ENCODE measurements at places on chromosomes 5 and 9. TPM values are rescaled to one million over a fixed set of nuclear protein-coding genes. Genes with fewer than 3 reads are reported as not detected.

GRCh38 chr5:118176146-118176545 lies 812.2 kb downstream of the DTWD2 start:
- no peaks in the 10 kb centered on the region for H3K36me3 ChIP-seq
- no peaks in the 10 kb centered on the region for H3K27me3 ChIP-seq
- DNase-seq, result no peak
- no peak overlapping the region for H3K27ac ChIP-seq

GRCh38 chr9:70413799-70414775 lies at the start of gene KLF9:
KLF9 (minus strand) TSS chr9:70414657; CDS start chr9:70413363, 1,294 bp downstream.
- DNase-seq, result peak; percentile 92
- H3K4me3 ChIP-seq, result peak within 1 kb of the TSS; percentile 95
- peaks cover 41% of the 10 kb centered on the region for H3K4me1 ChIP-seq

DNA sequence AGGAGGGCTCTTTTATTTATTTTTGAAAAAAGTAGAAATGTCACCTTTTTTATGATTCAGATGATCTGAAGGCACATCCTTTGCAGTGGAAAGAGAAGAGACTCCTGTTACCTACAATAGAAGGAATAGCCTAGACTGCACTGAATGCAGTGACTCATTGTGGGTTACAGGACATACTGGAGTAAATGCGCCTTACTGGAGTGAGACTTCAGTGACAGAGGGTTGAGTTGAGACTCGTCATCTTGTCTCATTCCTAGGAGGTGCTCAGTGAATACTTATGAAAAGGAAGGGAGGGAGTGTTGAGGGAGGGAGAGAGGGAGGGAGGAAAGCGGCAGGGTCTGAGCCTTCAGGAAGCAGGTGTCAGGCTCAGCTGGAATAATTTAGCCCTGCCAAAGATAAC lies 25.2 kb downstream of the ANKRA2 start:
- H3K4me3 ChIP-seq, result no peak overlapping the region
- no peak overlapping the region for H3K27ac ChIP-seq
- DNase-seq, result no peak
- H3K4me1 ChIP-seq, result peaks cover 13% of the 10 kb centered on the region

GRCh38 chr9:95341293-95341962 lies 23.9 kb upstream of the FANCC start:
- H3K27me3 ChIP-seq, result peaks cover 27% of the 10 kb centered on the region
- no peak for DNase-seq
- no peak overlapping the region for H3K4me3 ChIP-seq
- H3K4me1 ChIP-seq, result peaks cover 14% of the 10 kb centered on the region

GRCh38 chr9:99057665-99058625 lies 47.0 kb upstream of the TGFBR1 start:
- peaks cover 3% of the 10 kb centered on the region for H3K27me3 ChIP-seq
- peak; percentile 76 for DNase-seq
- peak overlapping the region; percentile 81 for H3K27ac ChIP-seq
- no peaks in the 10 kb centered on the region for H3K36me3 ChIP-seq
- peak overlapping the region; percentile 73 for H3K4me3 ChIP-seq
- peaks cover 59% of the 10 kb centered on the region for H3K4me1 ChIP-seq

- no peak overlapping the region for H3K4me3 ChIP-seq
- peaks cover 34% of the 10 kb centered on the region for H3K27me3 ChIP-seq
- no peak overlapping the region for H3K27ac ChIP-seq
Observed at GRCh38 chr9:121645853-121646807, 5.3 kb upstream of the DAB2IP start.

GRCh38 chr5:149439899-149440542 lies 60.9 kb upstream of the IL17B start:
- no peak for DNase-seq
- H3K4me1 ChIP-seq, result peaks cover 31% of the 10 kb centered on the region
- H3K36me3 ChIP-seq, result no peaks in the 10 kb centered on the region
- H3K27me3 ChIP-seq, result no peaks in the 10 kb centered on the region
- H3K27ac ChIP-seq, result peak overlapping the region; percentile 46

- no peaks in the 10 kb centered on the region for H3K36me3 ChIP-seq
- H3K27ac ChIP-seq, result no peak overlapping the region
- H3K4me1 ChIP-seq, result no peaks in the 10 kb centered on the region
- no peak overlapping the region for H3K4me3 ChIP-seq
Observed at GRCh38 chr9:105975886-105976645, 281.7 kb downstream of the TMEM38B start.

DNA sequence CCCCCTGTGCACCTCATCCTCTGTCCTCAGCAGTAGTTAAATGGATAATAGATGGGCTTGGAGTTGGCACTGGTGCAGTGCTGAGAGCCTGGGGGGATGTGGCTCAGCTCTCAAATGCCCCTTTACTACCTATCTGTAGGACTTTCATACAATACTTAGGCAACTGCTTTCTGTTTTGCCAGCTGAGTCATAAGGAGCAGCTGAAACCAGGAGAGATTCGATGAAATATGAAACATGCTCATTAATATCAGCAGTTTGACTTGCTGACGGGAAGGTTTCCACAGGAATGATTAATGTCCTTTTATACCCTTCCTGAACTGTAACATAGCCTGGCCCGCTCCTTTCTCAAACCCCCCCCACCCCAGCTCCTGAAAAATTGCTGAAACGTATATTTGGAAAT lies 142.6 kb downstream of the SAXO1 start:
- H3K27ac ChIP-seq, result no peak overlapping the region
- H3K27me3 ChIP-seq, result no peaks in the 10 kb centered on the region
- H3K4me3 ChIP-seq, result no peak overlapping the region
- no peak for DNase-seq
- H3K36me3 ChIP-seq, result no peaks in the 10 kb centered on the region

DNA sequence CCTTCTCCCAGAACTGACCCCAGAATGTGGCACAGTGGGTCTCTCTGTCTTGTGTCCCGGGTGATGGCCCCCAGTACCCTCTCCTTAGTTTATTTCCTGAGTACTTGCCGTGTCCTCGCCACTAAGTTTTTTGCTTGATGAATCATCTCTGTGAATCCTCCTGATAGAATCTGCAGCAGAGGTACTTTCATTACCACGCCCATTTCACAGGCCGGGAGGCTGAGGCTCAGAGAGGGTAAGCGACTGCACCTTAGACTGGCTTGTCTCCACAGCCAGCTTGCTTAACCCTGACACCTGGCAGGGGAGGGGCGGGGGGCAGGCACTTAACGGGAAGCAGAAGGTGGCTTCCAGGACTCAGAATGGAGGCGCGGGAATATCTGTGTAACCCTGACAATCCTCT lies 7.9 kb upstream of the IER5L start:
- H3K27ac ChIP-seq, result no peak overlapping the region
- no peaks in the 10 kb centered on the region for H3K27me3 ChIP-seq
- H3K36me3 ChIP-seq, result no peaks in the 10 kb centered on the region
- H3K4me3 ChIP-seq, result no peak overlapping the region
- peak; percentile 49 for DNase-seq

GRCh38 chr5:140020601-140021177 lies 22.4 kb downstream of the NRG2 start:
- no peaks in the 10 kb centered on the region for H3K4me1 ChIP-seq
- DNase-seq, result no peak
- H3K27me3 ChIP-seq, result peaks cover 9% of the 10 kb centered on the region
- H3K27ac ChIP-seq, result no peak overlapping the region

DNA sequence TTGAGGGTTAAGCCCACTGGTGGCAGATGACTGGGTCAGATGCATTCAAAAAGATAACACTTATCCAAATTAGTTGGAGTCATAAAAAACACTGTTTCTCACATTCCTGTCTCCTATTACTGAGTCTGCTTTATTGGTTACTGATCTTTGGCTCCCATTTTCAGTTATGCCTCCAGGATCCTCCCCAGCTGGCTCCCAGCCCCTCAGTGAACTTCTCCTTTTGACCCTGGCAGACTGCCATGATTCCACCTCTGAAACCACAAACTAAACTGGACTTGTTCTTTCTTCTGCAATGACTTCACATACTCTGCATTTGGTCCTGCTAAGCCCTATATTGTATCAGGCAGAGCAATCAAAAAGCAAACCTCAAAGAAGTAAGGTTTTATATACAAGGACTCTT lies 860.8 kb upstream of the DMAC1 start:
- no peaks in the 10 kb centered on the region for H3K36me3 ChIP-seq
- H3K4me1 ChIP-seq, result no peaks in the 10 kb centered on the region
- no peaks in the 10 kb centered on the region for H3K27me3 ChIP-seq
- H3K27ac ChIP-seq, result no peak overlapping the region
- DNase-seq, result no peak
- no peak overlapping the region for H3K4me3 ChIP-seq

DNA sequence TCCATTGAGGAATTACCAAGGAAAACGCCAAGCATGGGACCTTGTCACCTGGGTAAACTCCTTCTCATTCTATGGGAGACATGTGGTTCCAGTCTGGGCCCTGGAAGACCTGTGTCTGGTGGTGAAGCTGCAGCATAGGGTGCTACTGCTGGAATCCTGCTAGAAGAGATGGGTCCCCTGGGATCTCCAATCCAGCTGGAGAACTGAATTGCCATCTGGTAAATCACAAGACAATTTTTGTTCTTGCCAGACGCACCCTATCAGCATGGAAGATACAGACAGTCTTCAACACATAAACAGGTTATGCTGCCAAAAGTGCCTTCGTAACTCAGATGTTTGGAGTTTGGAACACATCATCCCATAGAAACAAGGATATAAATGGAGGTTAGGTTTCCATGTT lies 424.0 kb upstream of the BRINP1 start:
- H3K4me1 ChIP-seq, result no peaks in the 10 kb centered on the region
- no peak overlapping the region for H3K27ac ChIP-seq

GRCh38 chr5:31029925-31030324 lies 163.6 kb upstream of the CDH6 start:
- no peaks in the 10 kb centered on the region for H3K27me3 ChIP-seq
- no peak for DNase-seq
- no peaks in the 10 kb centered on the region for H3K36me3 ChIP-seq
- no peak overlapping the region for H3K4me3 ChIP-seq

The ARHGEF37 gene
- 1.6 TPM for total RNA-seq

The F2RL2 gene
- 0.05 TPM for total RNA-seq

The SNAPC4 gene
- total RNA-seq, result 22.7 TPM

The MAPKAP1 gene
- 83.8 TPM for total RNA-seq
